ENCODE measurements at places on chromosomes 6 and 20. TPM values are rescaled to one million over a fixed set of nuclear protein-coding genes. Genes with fewer than 3 reads are reported as not detected.

The CST5 gene
- polyA plus RNA-seq: not detected

The SIRPD gene
- polyA plus RNA-seq: not detected

The SGK2 gene
- polyA plus RNA-seq: 0.23 TPM

GRCh38 chr6:134599079-134599478 is 281.2 kb upstream of the SGK1 start:
- H3K27ac ChIP-seq: no peak overlapping the region
- H3K27me3 ChIP-seq: no peaks in the 10 kb centered on the region
- no peak overlapping the region for H3K4me3 ChIP-seq
- no peaks in the 10 kb centered on the region for H3K36me3 ChIP-seq
- H3K4me1 ChIP-seq: peaks cover under 1% of the 10 kb centered on the region

The KCNK15 gene
- polyA plus RNA-seq: 0.03 TPM

The MATN4 gene
- not detected for polyA plus RNA-seq

GRCh38 chr6:166677941-166678340 is 50.9 kb upstream of the RPS6KA2 start:
- H3K4me3 ChIP-seq: no peak overlapping the region
- DNase-seq: no peak
- H3K27ac ChIP-seq: no peak overlapping the region
- H3K27me3 ChIP-seq: no peaks in the 10 kb centered on the region
- H3K36me3 ChIP-seq: no peaks in the 10 kb centered on the region
- H3K4me1 ChIP-seq: no peaks in the 10 kb centered on the region

GRCh38 chr6:21305893-21306332 is 287.6 kb upstream of the SOX4 start:
- no peaks in the 10 kb centered on the region for H3K36me3 ChIP-seq
- H3K4me3 ChIP-seq: no peak overlapping the region
- H3K4me1 ChIP-seq: no peaks in the 10 kb centered on the region
- no peak overlapping the region for H3K27ac ChIP-seq
- no peak for DNase-seq

The SLC17A3 gene
- polyA plus RNA-seq: not detected

- no peak for DNase-seq
- H3K4me1 ChIP-seq: peaks cover 8% of the 10 kb centered on the region
- H3K36me3 ChIP-seq: no peaks in the 10 kb centered on the region
- no peaks in the 10 kb centered on the region for H3K27me3 ChIP-seq
- H3K27ac ChIP-seq: no peak overlapping the region
These were observed 202.3 kb upstream of the RIN2 start for GRCh38 chr20:19555726-19556125.

The VSX1 gene
- not detected for polyA plus RNA-seq

The MCUR1 gene
- 8.3 TPM for polyA plus RNA-seq

- H3K36me3 ChIP-seq: peaks cover 27% of the 10 kb centered on the region
- no peak for DNase-seq
- no peaks in the 10 kb centered on the region for H3K27me3 ChIP-seq
- H3K4me1 ChIP-seq: peaks cover 12% of the 10 kb centered on the region
- no peak overlapping the region for H3K4me3 ChIP-seq
These were observed 49.5 kb downstream of the SRC start for GRCh38 chr20:37395410-37395797.

The BANF2 gene
- not detected for polyA plus RNA-seq

DNA sequence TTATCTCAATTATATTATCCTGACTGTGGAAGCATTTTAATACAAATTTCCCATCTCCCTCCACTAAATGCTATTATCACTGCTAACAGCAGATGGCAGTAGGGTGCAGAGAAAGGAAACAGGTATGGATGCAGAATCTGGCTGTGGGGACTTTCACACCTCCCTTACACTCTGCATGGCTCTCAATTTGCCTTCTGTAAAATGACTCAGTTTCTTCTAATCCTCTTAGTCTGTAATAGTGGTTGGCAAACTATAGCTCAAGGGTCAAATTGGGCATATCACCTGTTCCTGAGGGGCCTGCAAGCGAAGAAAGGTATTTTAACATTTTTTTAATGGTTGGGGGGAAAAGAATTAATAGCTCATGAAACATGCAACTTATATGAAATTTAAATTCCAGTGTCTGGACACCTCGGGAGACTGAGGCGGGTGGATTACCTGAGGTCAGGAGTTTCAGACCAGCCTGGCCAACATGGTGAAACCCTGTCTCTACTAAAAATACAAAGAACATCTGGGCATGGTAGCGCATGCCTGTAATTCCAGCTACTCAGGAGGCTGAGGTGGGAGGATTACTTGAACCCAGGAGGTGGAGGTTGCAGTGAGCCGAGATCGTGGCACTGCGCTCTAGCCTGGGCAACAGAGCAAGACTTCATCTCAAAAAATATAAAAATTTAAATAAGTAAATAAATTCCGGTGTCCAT is 83.5 kb downstream of the ZMYND8 start:
- no peaks in the 10 kb centered on the region for H3K27me3 ChIP-seq
- peaks cover 31% of the 10 kb centered on the region for H3K4me1 ChIP-seq
- DNase-seq: peak; percentile 21
- peak overlapping the region; percentile 78 for H3K27ac ChIP-seq
- H3K36me3 ChIP-seq: peaks cover 29% of the 10 kb centered on the region

DNA sequence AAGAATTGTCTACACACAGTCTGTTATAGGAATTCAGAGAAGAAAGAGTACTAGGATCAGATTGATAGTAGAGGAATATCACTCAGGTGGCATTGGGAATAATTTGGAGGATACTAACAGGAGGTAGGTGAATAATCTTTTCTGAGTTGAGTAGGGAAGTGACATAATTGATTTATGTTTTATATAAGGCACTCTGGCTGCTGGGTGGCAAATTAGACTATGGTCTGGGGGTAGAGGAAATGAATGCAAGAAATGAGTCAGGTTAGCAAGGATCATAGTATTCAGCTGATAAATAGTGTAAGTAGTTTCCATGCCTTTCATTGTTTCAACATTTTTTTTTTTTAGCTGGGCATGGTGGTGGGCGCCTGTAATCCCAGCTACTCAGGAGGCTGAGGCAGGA is 113.3 kb downstream of the CDKAL1 start:
- no peak overlapping the region for H3K27ac ChIP-seq
- H3K27me3 ChIP-seq: no peaks in the 10 kb centered on the region
- peaks cover 6% of the 10 kb centered on the region for H3K4me1 ChIP-seq
- DNase-seq: no peak
- H3K4me3 ChIP-seq: no peak overlapping the region
- H3K36me3 ChIP-seq: no peaks in the 10 kb centered on the region

The OR2J3 gene
- polyA plus RNA-seq: not detected

GRCh38 chr6:83808926-83809325 is 44.2 kb upstream of the RIPPLY2 start:
- H3K4me3 ChIP-seq: no peak overlapping the region
- no peaks in the 10 kb centered on the region for H3K27me3 ChIP-seq
- no peaks in the 10 kb centered on the region for H3K4me1 ChIP-seq
- H3K36me3 ChIP-seq: no peaks in the 10 kb centered on the region
- H3K27ac ChIP-seq: no peak overlapping the region

The HTR1B gene
- polyA plus RNA-seq: 0.24 TPM

DNA sequence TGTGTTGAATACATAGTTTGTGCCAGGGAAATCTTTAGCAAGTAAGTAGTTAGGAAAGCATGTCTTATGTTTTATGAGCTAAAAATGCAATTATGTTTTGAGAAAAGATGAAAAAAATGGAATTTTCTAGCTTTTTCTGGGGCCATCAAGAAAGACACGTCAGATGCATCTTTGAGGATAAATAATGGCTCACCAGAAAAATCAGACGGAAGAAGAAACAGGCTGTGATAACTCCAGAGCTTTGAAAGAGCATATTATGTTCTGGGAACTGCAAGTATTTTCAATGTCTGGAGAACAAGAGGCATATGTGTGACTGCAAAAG is 173.7 kb downstream of the CLVS2 start:
- no peak overlapping the region for H3K27ac ChIP-seq
- no peak overlapping the region for H3K4me3 ChIP-seq
- H3K27me3 ChIP-seq: no peaks in the 10 kb centered on the region
- DNase-seq: no peak

The SLC35D3 gene
- not detected for polyA plus RNA-seq

- peaks cover 44% of the 10 kb centered on the region for H3K27me3 ChIP-seq
- no peak for DNase-seq
- peaks cover 27% of the 10 kb centered on the region for H3K4me1 ChIP-seq
- no peak overlapping the region for H3K27ac ChIP-seq
- H3K4me3 ChIP-seq: no peak overlapping the region
These were observed 430 bp upstream of the SOX18 start for GRCh38 chr20:64049878-64050260.

The RAD21L1 gene
- polyA plus RNA-seq: not detected

The NKAIN2 gene
- polyA plus RNA-seq: not detected

- no peaks in the 10 kb centered on the region for H3K4me1 ChIP-seq
- H3K36me3 ChIP-seq: no peaks in the 10 kb centered on the region
- no peak for DNase-seq
- H3K27ac ChIP-seq: no peak overlapping the region
These were observed 173.2 kb downstream of the VEGFA start for GRCh38 chr6:43943099-43943766.

DNA sequence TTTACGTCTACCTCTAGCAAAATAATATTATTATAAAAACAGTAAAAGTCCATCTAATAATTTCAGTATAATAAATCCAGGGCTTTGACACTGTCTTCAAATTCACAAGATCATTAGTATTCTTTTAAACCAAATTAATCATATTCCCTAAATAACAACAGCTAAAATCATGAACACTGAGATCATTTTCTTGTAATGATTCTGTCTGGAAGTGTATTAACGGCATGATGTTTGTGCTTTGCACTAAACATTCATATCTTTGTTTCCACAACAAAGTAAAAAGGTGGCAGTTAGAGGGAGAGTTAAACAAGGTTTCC is 18.8 kb downstream of the HIVEP2 start:
- peak overlapping the region; percentile 65 for H3K27ac ChIP-seq
- H3K4me1 ChIP-seq: peaks cover 10% of the 10 kb centered on the region
- H3K27me3 ChIP-seq: no peaks in the 10 kb centered on the region
- H3K36me3 ChIP-seq: no peaks in the 10 kb centered on the region
- DNase-seq: no peak

GRCh38 chr6:15087186-15087589 is 158.7 kb upstream of the JARID2 start:
- no peak overlapping the region for H3K27ac ChIP-seq
- H3K36me3 ChIP-seq: no peaks in the 10 kb centered on the region
- H3K4me1 ChIP-seq: peaks cover 15% of the 10 kb centered on the region
- DNase-seq: no peak
- H3K4me3 ChIP-seq: no peak overlapping the region

DNA sequence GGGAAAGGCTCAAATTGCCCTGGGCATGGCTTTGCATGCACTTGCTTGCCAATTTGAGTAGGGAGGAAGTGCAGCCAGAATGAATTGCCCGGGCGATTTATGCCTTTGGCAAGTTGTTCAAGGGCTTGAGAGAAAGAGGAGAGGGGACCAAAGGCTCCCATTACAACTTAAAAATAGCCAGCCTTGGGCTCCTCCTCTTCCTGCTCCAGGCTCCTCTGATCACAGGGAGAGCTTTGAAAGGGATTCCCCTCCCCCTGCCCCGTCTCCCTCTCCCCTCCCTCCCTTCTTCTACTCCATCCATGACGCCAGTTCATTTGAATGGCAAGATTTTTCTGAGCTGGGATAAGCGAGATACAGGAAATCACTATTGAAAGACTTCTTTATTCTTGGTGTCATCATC is 304.9 kb upstream of the JAG1 start:
- no peak overlapping the region for H3K27ac ChIP-seq
- H3K4me1 ChIP-seq: peaks cover 7% of the 10 kb centered on the region
- no peak for DNase-seq
- H3K36me3 ChIP-seq: no peaks in the 10 kb centered on the region
- H3K27me3 ChIP-seq: no peaks in the 10 kb centered on the region
- no peak overlapping the region for H3K4me3 ChIP-seq

GRCh38 chr6:40719671-40720374 is 132.7 kb upstream of the LRFN2 start:
- no peak for DNase-seq
- no peaks in the 10 kb centered on the region for H3K4me1 ChIP-seq
- no peak overlapping the region for H3K27ac ChIP-seq
- no peaks in the 10 kb centered on the region for H3K27me3 ChIP-seq
- no peak overlapping the region for H3K4me3 ChIP-seq
- H3K36me3 ChIP-seq: no peaks in the 10 kb centered on the region

- DNase-seq: no peak
- H3K36me3 ChIP-seq: peaks cover 10% of the 10 kb centered on the region
- H3K27me3 ChIP-seq: no peaks in the 10 kb centered on the region
- no peak overlapping the region for H3K4me3 ChIP-seq
- no peak overlapping the region for H3K27ac ChIP-seq
These were observed 26.5 kb downstream of the PTPRK start for GRCh38 chr6:128493877-128494276.

GRCh38 chr20:45817376-45818194 is 5.1 kb downstream of the UBE2C start:
- DNase-seq: no peak
- no peaks in the 10 kb centered on the region for H3K27me3 ChIP-seq
- peaks cover 7% of the 10 kb centered on the region for H3K4me1 ChIP-seq
- no peak overlapping the region for H3K4me3 ChIP-seq
- no peak overlapping the region for H3K27ac ChIP-seq

DNA sequence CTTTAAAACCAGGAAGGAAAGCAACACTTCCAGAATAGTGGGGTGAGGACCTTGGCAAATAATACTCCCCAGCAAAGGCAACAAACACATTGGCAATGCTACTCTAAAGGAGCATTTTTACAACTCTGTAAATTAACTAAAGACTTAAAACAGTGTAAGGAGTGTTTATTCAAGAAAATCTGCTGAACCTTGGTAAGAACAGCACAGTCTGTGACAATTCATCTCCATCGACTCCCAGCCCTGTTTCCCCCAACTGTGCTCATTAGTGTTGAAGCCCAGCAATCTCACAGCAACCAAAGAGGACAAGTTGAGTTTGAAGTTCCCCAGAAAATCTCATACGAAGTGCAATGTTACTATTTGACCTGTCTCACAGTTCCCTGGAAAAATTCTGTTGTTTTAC is 884.9 kb downstream of the C6orf118 start:
- no peaks in the 10 kb centered on the region for H3K27me3 ChIP-seq
- DNase-seq: no peak
- H3K4me1 ChIP-seq: no peaks in the 10 kb centered on the region

The GDAP1L1 gene
- not detected for polyA plus RNA-seq

- H3K27ac ChIP-seq: no peak overlapping the region
- H3K36me3 ChIP-seq: no peaks in the 10 kb centered on the region
- DNase-seq: no peak
- no peaks in the 10 kb centered on the region for H3K27me3 ChIP-seq
- H3K4me1 ChIP-seq: no peaks in the 10 kb centered on the region
These were observed 25.7 kb downstream of the BPIFB1 start for GRCh38 chr20:33308668-33309067.

GRCh38 chr6:79536954-79537747 is at the start of gene LCA5:
LCA5 (minus strand) TSS chr6:79537430; CDS start chr6:79518894, 18,536 bp downstream.
- no peaks in the 10 kb centered on the region for H3K4me1 ChIP-seq
- no peaks in the 10 kb centered on the region for H3K27me3 ChIP-seq
- peak; percentile 50 for DNase-seq
- peak within 1 kb of the TSS; percentile 89 for H3K4me3 ChIP-seq
- H3K27ac ChIP-seq: peak within 1 kb of the TSS; percentile 98

The BNIP5 gene
- polyA plus RNA-seq: not detected

The FLRT3 gene
- polyA plus RNA-seq: 69.7 TPM

Measured in keratinocyte (primary cell).